ENCODE measurements at places on chromosomes 4 and X.

DNA sequence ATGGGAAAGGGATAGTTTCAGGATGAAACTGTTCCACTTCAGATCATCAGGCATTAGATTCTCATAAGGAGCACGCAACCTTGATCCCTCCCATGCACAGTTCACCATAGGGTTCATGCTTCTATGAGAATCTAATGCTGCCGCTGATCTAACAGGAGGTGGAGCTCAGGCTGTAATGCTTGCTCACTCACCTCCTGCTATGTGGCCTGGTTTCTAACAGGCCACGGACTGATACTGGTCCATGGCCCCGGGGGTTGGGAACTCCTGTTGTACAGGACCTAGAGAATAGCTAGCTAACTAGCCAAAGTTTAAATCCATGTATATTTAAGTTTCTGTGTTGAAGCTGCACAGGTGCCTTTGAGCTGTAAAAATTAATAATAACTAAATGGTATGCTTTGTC lies 65.8 kb upstream of the MMAA start:
- no peak for DNase-seq

GRCh38 chr4:142813388-142813787 lies 32.7 kb downstream of the INPP4B start:
- DNase-seq, result no peak

DNA sequence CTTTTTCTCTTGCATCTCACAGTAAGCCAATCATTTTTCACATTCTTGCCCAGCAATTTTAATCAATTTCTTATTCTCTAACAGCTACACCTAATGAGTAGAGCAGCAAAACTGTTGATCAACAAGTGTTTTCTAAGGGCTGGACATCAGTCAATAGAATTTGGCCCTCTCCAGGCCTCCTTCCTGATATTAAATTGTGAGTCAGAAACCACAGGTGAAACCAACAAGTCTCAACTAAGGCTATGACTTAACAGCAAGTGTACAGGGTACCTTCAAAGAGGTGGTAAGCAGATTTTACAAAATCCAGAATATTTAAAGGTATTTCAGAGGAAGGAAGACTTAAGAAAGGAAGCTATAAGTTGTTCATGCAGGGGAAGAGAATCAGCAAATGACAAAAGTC lies 156.5 kb upstream of the ARHGAP24 start:
- DNase-seq, result no peak

- DNase-seq, result no peak
Observed at GRCh38 chr4:148868191-148868590, 426.0 kb upstream of the NR3C2 start.

GRCh38 chr4:177293208-177294033 lies 16.3 kb upstream of the NEIL3 start:
- no peak for DNase-seq

GRCh38 chr4:141898346-141898745 lies 262.0 kb downstream of the IL15 start:
- no peak for DNase-seq

- no peak for DNase-seq
Observed at GRCh38 chr4:78441756-78442155, 109.8 kb upstream of the ANXA3 start.

DNA sequence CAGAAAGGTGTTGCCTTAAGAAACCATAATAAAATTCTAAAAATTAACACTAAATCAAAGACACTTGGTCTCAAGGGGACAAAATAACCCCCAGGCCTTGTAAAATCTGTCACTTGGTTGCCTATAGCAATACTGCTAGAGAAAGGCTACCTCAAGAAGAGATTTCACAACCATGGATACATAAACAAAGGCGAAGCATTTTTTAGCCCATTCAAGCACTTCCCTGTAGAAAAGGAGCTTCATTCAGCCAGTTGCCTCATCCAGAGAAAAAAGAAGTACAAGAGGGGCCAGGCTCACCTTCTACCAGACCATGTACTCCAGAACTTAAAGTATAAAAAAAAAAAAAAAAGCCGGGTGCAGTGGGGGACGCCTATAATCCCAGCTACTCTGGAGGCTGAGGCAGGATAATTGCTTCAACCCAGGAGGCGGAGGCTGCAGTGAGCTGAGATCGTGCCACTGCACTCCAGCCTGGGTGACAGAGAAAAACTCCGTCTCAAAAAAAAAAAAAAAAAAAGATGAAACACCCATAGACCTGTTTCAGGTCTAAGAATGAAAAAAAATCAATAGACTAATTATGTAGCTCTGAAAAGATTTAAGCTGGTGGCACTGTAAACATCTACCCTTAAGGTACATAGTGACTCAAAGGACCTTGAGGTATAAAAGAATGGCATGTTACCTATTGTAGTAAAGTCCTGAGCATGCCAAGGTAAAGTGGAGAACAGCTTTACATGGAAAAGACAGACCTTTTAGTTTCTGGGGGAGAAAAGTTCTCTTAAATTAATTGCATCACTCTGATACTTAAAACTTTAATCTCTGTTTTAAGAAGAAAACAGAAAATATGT lies 18.0 kb downstream of the RUFY3 start:
- DNase-seq, result no peak

DNA sequence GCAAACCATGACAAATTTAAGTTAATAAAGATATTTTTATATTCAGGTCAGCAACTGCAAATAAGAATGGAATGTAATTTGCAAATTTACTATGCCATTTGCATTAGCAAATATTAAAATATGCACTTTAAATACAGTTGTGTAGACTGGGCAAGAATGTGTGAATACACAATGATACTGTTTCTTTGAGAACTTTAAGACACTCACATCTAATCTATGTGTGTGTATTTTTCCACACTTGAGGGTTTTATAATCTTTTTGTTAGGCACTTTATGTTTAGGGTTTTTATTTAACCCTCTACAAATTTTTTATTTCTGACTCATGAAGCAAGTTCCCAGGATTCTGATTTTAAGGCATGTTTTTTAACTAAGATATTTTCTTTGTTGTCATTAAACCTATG lies 23.9 kb upstream of the NDNF start:
- no peak for DNase-seq

DNA sequence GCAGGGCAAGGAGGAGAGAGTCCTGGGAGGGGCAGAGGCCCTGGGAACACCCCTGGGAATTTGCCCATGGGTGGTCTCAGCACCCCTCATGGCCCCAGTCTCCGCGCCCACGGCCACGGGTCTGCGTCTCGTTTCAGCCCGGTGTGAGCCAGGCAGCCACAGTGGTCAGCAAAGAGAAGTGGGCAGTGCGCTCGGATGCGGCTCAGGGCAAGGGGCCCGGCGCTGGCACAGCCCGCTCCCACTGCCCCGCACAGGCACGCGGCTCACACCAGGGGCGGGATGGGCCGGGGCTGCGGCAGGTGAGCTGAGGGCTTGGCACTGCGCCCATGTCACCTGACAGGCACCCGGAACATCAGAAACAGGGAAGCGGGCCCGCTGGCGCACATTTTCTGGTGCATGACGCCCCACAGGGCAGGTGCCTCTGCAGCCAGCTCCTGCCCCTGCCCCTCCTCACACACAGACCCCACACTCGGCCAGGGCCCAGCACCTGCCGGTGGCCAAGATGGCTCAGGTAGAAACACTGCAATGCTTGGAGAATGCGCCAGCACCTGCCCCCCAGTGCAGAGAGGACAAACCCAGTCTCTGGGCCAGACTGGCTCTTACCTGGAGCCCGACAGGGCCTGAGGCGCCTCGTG lies 41.9 kb upstream of the MXD4 start:
- DNase-seq, result no peak

- no peak for DNase-seq
Observed at GRCh38 chrX:11265352-11265751, 27.9 kb upstream of the AMELX start.

GRCh38 chr4:82715731-82716617 lies 82.6 kb downstream of the SCD5 start:
- DNase-seq, result no peak

DNA sequence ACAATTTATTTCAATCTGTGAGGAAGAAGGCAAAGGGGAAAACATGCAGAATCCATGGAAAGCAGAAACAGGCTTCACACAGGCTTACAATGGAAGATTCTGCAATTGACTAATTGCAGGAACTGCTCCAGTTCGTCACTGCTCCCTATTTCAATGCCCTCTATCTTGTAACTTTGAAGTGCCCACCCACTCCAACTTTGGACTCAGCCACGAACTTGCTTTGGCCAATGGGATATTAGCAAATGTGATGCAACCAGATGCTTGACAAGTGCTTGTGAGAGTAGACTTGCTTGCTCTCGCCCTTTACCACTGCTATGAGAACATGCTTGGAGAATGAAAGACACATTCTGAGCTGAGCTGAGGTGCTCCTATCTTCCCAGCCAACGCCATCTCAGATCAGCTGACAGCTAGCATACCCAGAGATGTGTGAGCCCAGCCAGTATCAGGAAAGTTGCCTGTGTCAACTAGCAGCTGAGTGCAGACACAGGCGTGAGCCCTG lies 105.7 kb upstream of the PTCHD1 start:
- DNase-seq, result no peak

DNA sequence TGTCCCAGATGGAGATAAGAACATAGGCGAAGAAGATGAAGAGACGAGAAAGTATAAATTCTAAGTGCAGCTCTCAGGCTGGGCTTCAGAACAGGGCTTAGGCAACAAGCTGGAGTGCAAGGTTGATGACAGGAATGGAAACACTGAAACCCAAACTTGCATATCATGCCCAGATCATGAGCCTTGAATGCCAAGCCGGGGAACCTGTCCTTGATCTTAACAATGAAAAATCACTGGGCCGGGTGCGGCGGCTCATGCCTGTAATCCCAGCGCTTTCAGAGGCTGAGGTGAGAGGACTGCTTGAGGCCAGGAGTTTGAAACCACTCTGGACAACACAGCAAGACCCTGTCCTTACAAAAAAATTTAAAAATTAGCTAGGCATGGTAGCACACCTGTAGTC lies 17.2 kb downstream of the AFAP1 start:
- no peak for DNase-seq

DNA sequence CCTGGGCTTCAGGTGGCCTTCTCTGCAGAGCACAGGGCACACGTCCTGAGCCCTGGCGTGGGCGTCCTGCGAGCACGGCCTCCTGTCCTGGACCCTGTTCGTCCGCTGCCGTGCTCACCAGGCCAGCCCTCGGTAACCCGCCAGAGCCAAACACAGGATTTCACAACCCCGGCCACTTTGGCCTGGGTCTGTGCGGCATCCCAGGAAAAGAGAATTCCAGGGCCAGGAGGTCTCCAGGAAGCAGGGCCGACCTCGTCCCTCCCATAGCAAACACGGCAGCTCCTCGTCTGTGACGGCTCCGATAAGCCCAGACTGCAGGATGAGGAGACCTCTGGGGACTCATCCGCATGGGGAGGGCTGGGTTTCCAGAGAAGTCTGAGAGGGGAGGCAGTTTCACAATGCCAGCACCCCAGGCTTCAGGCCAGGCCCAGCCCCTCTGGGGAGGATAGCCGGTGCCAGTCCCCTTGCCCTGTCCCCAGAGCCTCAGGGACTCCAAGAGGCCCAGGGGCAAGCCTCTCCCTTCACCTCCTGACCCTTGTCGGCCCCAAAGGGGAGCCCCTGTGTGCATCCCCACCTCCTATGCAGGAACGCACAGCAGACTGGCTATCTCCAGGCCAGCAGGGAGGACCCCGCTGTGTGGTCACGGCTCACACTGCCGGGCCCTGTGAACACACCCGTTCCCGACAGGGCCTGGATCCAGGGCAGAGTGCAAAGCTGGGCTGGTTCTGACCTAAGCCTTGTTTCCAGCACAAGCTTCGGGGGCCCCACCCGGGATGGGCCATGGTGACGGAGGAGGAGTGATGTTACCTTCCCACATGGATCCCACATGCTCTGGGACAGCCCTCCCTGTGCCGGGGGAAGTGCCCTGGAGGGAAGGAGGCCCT lies 22.3 kb upstream of the HTRA3 start:
- DNase-seq, result no peak

GRCh38 chrX:71143508-71143907 lies 1.1 kb upstream of the NLGN3 start:
- no peak for DNase-seq

GRCh38 chr4:186943411-186943810 lies 219.8 kb upstream of the FAT1 start:
- DNase-seq, result no peak

- DNase-seq, result no peak
Observed at GRCh38 chr4:68359508-68359907, 9.6 kb upstream of the YTHDC1 start.

DNA sequence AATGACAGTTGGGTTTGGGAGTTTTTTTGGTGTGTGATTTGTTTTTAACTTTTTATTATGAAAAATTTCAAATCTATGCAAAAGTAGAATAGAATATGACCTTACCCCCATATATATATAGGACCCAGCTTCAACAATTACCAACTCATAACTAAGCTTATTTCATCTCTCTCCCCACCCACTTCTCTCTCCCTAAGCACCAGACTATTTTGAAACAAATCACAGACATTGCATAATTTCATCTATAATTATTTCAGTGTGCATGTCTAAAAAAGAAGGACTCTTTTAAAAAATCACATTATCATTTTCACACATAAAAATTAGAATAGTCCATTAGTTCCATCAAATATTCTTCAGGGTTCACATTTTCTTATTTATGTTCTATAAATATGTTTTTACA lies 28.3 kb upstream of the NKX6-1 start:
- DNase-seq, result no peak

GRCh38 chr4:14564281-14564680 lies 438.0 kb upstream of the CPEB2 start:
- DNase-seq, result no peak

DNA sequence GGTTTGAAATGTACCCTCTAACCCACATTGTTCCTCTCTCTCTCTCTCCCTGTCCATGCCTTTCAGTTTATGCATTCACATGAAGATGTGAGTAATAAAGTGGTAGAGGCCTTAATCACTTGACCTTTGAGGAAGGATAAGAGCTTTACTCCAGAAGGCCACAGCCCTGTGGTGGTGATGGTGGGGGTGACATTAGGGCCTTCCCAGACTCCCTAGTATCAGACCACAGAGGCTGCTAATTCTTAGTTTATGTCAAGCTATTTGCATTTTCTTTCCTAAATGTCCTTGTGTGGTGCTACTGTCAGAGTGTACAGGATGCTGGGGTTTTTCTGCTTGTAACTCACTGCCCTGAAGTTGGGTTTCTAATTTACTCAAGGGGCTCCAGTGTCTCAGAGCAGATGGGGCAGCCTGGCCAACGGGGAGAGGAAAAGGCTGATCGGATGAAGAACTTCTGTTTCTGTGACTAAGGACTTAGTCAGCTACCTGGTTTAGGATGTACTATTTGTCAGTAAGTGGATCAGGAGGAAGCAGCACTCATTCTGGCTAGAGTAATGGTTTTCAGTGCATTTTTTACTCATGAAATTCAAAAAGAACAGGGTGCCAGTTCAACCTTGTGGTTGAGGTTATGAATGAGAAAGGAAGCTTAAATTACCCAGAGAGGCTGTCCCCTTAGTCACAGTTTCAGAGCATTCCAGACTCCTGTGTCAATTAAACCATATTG lies 509.6 kb upstream of the DIPK2B start:
- peak; percentile 87 for DNase-seq

GRCh38 chr4:151215295-151215694 lies 61.7 kb upstream of the PRSS48 start:
- DNase-seq, result no peak

GRCh38 chr4:8105306-8106100 lies 53.1 kb downstream of the ABLIM2 start:
- DNase-seq, result no peak

GRCh38 chr4:146567396-146567795 lies 45.7 kb upstream of the SLC10A7 start:
- DNase-seq, result no peak

GRCh38 chr4:181807771-181808170 lies 435.4 kb upstream of the TENM3 start:
- DNase-seq, result no peak
